ENCODE measurements at places on chromosomes 1 and 21.

DNA sequence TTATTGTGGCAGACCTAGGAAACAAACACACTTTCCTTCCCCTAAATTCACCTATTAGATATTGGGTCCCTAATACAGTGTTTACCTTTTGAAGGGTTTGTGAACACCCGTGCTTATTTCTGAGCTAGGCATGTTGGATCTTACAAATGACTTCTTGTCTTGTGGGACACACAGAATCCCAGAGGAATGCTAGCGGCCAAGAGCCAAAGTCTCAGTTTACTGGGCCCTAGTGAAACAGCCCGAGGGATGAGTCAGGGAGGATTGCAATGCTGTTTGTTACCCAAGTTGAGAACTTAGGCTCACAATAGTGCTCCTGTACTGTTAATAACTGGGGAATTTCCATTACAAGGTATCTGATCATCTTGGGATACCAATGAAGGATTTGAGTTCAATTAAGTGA lies 100.1 kb upstream of the AKT3 start:
- DNase-seq = no peak

GRCh38 chr1:181676269-181676668 lies 193.0 kb downstream of the CACNA1E start:
- peak; percentile 44 for DNase-seq

GRCh38 chr1:151277249-151277648 lies 4.8 kb upstream of the ZNF687 start:
- DNase-seq = no peak

- DNase-seq = peak; percentile 63
Observed at GRCh38 chr1:229514578-229515275, 6.6 kb upstream of the NUP133 start.

GRCh38 chr21:39125752-39126485 lies 57.3 kb downstream of the PSMG1 start:
- DNase-seq = peak; percentile 54

- no peak for DNase-seq
Observed at GRCh38 chr1:83961571-83962295, 37.2 kb downstream of the TTLL7 start.

DNA sequence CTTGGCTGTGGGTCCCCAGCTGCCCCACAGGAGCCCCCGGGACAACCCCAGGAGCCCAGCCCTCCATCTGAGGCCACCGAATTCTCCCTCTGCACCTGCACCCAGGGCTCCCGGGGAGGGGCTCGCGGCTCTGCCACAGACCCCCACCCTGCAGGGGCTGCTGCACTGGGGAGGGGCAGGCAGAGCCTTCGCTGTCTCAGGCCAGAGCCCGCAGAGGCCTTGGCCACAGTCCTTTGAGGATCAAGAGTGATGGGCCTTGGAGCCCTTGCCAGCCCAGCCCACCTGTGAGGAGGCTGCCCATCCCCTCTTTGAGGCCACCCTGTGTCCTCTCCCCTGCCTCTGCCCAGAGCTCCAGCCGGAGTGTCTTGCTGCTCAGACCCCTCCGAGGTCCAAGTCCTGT lies 6.5 kb downstream of the PERM1 start:
- DNase-seq = no peak

DNA sequence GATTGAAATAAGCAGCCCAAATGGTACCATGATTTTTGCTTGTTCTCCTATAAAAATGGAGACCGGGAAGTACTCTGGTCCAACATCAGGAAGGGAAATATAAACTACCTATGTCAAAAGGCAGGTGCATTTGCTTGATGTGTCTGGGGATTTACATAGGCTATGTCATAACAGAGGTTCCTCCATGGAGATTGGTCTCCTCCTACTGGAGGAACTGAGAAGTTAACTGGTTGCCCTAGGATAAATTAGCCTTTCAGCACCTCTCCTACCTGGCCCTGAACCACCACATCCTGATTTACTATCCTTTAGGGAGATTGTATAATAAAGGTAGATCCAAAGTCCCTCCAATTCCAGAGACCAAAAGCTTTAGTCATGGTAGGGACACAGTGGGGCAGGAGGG lies 1109.3 kb upstream of the B3GALT2 start:
- DNase-seq = peak; percentile 36

DNA sequence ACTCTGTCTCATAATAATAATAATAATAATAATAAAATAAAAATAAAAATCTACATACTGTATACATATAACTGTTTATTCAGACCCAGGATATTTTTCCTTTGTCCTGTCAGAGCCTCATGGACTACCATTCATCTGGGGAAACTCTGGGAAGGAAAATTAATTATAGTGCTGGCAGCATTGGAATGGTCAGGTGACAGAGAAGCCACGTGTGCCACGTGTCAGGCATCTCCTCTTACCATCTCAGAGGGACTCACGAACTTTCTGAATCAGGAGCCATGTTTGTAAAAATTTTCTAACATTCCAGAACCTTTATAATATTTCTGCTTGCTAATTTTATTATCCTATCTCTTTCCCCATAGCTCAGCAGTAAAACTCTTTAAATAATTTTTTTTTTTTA lies 97.8 kb upstream of the HNRNPU start:
- DNase-seq = no peak

DNA sequence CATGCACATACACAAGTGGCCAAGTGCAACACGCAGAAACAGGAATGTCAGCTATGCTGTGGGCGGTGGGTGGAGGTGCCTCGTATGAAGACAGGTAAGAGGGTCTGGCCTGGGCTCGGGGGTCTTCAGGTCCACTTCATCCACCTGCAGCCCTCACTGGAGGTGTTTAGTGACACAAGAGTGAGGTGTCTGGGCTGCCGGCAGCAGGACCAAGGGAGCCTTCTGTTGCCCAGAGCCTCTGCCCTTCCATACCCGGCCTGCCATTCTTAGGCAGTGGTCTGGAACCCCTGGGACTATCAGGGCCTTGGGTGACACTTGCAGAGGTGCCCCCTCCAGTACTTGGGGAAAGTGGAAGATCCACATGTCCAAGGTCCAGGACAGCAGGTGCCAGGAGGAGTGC lies 21.7 kb upstream of the ACTRT2 start:
- DNase-seq = no peak

DNA sequence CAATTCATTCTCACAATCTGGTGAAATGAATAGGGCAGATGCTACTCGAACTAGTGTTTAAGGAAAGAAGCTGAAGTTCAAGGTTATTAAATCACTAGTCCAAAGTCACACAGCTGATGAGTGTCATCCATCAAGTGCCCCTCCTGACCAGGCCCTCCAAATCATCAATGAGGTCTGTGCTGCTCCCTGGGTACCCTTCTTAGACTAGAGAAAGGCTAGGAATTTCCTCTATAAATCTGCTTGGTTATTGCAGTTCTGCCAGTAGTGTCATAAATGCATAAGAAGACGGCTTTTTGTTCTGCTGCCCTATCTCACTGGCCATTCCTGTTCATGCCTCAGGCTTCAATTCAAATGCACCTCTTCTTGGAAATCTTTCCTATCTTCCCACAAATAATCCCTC lies 5.5 kb upstream of the KRTAP21-1 start:
- no peak for DNase-seq
